NCI-H345 (cell line): ENCODE measurements at places on chromosomes 6 and 20.

GRCh38 chr6:163370464-163371117 lies 43.9 kb upstream of the QKI start:
- DNase-seq: no peak

DNA sequence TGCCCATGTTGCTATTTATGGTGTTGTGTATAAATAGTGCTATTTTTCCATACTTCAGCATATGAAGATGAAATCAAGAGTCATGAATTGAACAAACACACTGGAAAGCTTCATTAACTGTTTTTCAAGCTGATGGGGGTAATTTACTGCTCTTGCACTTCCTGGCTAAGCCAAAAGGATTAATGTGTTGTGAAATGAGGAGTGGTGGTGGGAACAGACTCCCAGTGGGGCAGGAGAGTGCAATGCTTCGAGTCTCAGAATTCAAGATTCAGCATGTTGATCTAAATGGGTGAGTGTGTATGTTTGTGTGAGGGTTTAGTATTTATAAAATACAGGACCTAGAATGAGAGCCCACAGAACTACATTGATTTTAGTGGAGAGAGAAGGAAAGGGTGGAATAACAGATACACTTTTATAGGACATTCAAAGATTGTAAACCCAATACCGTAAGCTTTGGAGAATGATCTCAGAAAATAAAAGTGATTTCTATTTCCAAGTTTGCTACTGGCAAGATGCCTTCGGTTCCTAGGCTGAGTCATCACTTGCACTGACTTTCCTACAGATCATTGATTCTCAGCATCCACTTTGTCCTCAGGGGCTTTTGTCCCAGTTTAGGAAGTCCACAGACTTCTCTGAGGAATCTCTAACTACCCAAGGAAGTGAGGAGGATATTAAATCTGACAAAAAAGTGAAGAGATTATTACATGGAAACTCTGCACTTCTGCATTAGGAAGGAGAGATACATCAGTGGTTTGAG lies 303.6 kb downstream of the TRDN start:
- no peak for DNase-seq

DNA sequence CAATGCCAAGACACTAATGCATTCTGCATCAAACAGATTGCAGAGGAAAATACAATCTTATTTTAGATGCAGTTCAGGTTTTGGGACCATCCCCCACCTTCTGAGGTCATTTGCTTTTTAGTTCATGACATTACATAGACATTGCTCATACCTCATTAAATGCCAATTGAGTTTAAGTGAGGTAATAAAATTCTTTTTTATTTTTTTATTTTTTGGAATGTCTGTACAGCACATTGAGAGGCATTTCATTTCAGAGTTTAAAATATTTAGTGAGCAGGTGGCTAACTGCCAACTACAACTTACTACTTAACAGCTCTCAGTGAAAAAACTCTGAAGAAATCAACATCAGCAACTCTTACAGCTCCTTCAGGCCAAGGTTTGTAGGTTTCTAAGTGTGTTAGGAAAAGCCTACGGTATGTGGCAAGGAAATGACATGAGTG lies 482.2 kb upstream of the RNF217 start:
- DNase-seq: no peak

DNA sequence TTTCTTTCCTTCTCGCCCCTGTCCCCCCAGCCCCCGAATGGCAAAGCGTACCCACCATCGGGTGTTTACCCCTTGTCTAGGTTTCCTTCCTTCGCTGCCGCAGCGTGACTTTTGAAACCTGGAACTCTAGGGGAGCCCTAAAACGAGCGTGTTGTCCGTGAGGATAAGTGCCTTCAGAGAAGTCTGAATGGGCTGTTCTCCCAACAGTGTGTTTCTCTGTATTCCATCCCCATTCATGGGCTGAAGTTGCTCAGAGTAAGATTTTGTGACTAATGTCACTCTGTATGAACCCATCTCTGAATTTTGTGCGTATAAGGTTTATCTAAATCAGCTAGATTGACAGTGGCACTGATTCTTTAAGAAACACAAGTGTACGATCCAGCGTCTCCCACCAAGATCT lies 949 bp downstream of the MACROD2 start:
- DNase-seq: peak; percentile 28

DNA sequence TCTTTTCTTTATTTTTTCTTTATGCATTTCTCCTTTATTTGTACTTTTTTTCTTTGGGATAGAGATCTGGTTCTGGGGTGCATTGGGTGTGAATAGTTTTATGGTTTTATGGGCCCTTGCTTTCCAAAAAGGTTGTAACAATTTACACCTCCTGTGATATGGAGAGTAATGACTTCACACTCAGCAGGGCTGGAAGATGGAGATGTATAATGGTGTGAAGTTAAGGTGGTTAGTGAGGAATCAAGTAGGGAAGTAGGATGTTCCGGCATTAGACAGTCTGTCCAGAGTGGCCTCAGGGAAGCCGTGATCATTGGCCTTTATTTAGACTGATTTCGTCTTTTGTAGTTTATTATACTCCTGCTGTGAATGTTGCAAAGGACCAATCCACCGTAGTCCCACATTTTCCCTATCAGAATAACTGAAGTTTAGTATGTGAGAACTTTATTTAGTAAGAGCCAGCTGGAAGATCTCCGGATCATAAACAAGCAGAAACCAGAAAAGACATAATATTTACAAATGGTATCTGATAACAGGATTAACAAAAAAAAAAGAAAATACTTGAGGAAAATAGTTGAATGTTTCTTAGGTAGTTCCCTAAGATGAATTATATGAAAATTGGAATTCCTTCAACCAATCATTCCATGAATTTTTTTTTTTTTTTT lies 255.5 kb downstream of the TBC1D7 start:
- no peak for DNase-seq

GRCh38 chr6:143964674-143965081 lies 43.4 kb downstream of the PLAGL1 start:
- DNase-seq: no peak

GRCh38 chr6:35023091-35024000 lies 117.8 kb downstream of the TCP11 start:
- DNase-seq: no peak

- no peak for DNase-seq
Observed at GRCh38 chr6:98880486-98880885, 46.1 kb downstream of the POU3F2 start.

GRCh38 chr6:130937942-130938604 lies 110.9 kb downstream of the SMLR1 start:
- no peak for DNase-seq

- DNase-seq: no peak
Observed at GRCh38 chr6:30972816-30973215, 10.7 kb upstream of the MUC21 start.
